ENCODE measurements at places on chromosomes 4 and X.

GRCh38 chrX:150486011-150486410 is 82.4 kb upstream of the MTM1 start:
- DNase-seq: no peak

DNA sequence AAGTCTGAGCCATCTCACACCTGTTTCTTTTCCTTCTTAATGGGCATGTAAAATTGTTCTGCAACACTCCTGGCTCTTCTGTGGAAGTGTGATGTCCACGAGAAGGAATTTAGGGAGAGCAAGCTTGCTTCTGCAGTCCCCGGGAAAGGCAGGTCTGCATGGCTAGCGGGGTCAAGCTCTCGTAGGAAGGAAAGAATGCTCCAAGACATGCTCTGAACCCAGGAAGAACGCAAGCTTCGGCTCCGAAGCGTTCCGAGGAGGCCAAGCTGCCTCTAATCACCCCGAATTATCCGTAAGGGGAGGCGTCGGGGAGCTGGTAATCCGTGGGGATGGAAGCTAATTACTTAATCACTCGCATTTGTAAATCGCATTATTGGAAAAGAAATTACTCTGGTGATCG is 177.7 kb downstream of the CRLF2 start:
- no peak for DNase-seq

DNA sequence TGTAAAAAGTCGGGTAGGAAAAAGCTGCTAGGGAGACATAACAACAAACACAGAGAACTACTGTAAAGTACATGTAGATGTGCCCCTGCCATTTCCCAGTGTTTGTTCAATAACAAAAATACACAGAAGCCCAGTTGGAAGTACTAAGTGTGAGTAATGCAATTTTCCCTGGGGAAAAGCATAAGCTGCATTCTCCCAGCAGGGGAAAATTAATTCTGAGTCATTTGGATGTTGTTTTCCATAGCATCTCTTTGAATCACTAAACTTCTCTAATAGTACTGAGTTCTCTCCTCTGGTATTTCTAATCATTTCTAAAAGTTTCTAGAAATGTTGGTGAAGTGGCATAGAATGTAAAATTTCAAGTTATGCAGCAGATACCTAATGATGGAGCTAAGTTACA is 1114.9 kb downstream of the C4orf33 start:
- no peak for DNase-seq

DNA sequence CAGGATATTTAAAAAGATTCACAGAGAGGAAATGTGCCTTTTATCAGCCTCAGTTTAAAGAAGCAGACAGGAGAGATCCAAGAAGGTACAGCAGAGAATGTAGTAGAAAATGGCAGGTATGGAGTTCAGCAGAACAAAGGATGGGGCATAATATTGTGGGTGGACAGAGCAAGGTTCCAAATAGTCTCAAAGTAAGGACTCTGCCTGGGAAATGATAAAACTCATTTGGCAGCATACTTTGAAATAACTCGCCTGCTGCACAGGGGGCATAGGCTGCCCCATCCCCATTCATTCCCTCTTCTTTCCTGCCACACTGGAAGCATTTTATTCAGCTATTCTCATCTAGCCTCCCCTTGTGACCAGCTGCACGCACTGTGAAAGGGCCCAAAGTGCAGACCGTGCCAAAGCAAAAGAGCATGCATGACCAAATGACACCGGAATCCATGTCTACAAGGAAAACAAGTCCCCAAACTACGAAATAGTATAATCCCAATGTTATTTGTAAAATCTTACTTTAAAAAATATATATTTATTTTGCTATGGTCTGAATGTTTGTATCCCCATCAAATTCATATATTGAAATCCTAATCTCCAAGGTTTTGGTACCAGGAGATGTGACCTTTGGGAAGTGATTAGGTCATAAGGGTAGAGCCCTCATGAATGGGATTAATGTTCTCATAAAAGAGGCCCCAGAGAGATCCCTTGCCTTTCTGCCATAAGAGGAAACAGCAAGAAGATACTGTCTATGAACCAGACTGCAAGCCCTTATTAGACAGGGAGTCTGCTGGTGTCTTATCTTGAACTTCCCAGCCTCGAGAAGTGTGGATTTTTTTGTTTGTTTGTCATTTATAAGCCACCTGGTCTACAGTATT is 77.4 kb upstream of the PRSS48 start:
- DNase-seq: peak; percentile 41

Measured in right hindlimb (tissue), 1 donor.